ENCODE measurements at places on chromosomes 7 and 10.

DNA sequence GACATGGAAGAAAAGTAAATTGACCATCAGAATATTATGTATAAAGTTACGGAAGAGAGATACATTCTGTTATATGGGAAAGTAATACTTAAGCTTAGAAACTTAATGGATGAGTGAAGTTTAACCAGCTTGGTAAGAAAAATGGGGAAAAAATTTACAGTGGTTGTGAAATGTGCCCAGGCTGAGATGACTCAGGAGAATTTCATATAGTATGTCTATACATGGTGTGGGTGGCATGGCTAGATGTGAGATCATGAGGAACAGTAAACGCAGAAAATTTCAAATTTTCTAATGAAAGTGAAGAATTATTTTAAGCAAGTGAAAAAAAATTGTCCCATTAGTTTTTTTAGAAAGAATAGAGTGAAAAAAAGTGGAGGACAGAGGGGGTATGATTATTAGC, 552.5 kb upstream of the SORCS1 start:
- H3K27me3 ChIP-seq: no peaks in the 10 kb centered on the region
- DNase-seq: no peak
- H3K36me3 ChIP-seq: no peaks in the 10 kb centered on the region
- H3K27ac ChIP-seq: no peak overlapping the region
- H3K4me3 ChIP-seq: no peak overlapping the region

- peak overlapping the region; percentile 99 for H3K27ac ChIP-seq
- H3K4me1 ChIP-seq: peaks cover 66% of the 10 kb centered on the region
- H3K4me3 ChIP-seq: no peak overlapping the region
- peak; percentile 41 for DNase-seq
- no peaks in the 10 kb centered on the region for H3K27me3 ChIP-seq
Measured at GRCh38 chr10:88389456-88389855, 193.7 kb downstream of the RNLS start.

- no peak overlapping the region for H3K4me3 ChIP-seq
Measured at GRCh38 chr10:15223174-15223573, 54.7 kb upstream of the NMT2 start.

- no peaks in the 10 kb centered on the region for H3K4me1 ChIP-seq
- H3K36me3 ChIP-seq: no peaks in the 10 kb centered on the region
- no peak overlapping the region for H3K4me3 ChIP-seq
Measured at GRCh38 chr7:64078699-64078994, 33.4 kb downstream of the ZNF727 start.

GRCh38 chr7:39043531-39043930, 65.8 kb downstream of the POU6F2 start:
- no peaks in the 10 kb centered on the region for H3K27me3 ChIP-seq
- H3K4me3 ChIP-seq: no peak overlapping the region
- H3K36me3 ChIP-seq: no peaks in the 10 kb centered on the region
- no peak overlapping the region for H3K27ac ChIP-seq

All from GM12878 (cell line).